ENCODE measurements at places on chromosomes 1 and 21.

- peak; percentile 71 for DNase-seq
Measured at GRCh38 chr1:21491488-21492355, 17.5 kb upstream of the ALPL start.

DNA sequence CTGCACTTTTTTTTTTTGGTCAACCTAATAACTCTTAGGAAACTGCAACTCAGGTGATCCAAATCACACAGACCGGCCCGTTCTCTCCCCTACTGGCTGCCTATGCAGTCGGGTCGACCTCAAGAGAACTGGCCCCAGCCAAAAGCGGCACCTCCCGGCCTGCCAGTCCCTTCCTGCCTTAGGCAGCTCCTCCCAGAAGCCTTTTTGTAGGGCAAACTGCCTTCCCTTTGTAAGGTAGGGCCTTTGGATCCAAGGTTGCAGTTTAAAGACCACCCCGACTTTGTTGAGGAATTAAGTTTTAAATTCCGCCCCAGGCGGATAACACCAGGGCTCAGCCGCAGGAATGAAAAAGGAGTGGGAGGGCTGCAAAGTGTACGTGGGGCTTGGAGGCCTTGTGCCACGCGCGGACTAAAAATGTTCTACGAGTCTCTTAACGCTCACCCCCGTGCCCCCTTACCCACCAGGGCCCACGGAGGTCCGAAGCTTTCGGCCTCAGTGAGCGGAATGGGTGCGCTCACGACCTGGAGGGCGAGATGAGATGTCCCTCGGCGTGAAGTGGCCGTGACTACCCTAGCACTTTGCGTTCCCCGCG lies 642 bp upstream of the ST3GAL3 start:
- no peak for DNase-seq

- peak; percentile 40 for DNase-seq
Measured at GRCh38 chr1:53278298-53278725, 40.0 kb upstream of the MAGOH start.

- DNase-seq: no peak
Measured at GRCh38 chr1:153546371-153546770, 765 bp upstream of the S100A4 start.

DNA sequence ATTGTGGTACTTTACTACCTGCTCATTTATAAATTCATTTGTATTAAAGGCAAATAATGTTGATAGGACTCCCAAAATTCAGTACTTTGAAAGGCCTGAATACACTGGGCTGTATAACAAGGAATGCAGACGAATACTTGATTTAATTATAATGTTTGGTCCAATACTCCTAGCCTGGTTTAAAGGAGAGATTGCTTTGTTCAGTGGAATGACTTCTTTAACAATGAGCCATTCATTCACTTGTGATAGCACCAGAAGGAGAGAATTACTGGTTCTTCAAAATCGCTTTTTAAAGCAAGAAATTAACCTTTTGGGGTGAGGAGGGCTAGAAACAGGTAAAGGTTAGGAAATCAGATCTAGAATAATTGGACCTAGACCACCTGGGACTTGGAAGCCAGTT lies 28.3 kb upstream of the ENAH start:
- no peak for DNase-seq

- no peak for DNase-seq
Measured at GRCh38 chr1:224544346-224545110, 71.6 kb upstream of the CNIH3 start.

GRCh38 chr1:30696831-30697230 lies 26.6 kb downstream of the MATN1 start:
- DNase-seq: no peak

Measured in left lung (tissue), 14 donors.